ENCODE measurements at places on chromosomes 7 and 10.

DNA sequence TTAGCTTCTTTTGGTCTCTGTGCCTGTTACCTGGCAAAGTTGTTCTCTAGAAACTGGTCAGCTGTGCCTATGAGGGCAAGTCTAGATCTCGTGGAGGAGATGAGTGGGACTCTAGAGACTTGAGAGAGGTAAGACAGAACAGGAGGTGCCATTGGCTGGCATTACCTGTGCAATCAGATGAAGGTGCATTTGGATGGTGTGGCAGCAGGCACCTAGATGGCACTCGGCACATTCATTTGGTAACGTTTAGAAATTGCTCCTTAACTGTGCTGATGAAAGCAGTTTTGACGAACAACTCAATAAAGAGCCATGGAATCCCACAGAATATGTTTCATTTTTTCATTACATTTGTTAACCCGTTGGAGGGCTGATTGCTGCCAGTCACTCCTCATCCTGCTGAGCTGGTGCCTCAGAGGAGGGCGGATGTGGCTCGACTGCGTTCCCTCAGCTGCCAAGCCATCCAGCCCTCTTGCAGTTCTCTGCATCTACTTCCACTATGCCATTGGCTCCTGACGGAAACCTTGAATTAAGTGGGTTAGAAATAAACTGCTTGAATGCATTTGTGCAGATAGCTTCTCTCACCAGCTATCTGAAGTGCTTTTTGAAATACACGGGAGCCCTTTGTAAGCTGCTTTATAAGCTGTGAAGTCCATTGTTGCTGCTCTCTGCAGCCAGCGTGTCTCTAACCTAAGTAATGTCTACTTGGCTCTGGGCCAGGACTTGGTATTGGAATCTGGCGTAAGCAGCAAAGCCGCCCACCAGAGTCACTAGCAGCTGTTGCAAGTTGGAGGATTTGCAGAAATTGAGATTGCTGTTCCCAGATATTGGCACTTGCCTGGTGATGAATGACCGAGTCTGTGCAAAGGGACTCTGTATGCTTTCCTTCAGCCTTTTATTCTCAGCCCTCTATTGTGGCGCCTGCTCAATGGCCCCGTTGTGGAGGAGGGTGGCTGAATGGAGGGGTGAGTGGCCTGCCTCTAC is 87.4 kb downstream of the LRRC4 start:
- no peaks in the 10 kb centered on the region for H3K36me3 ChIP-seq
- H3K27me3 ChIP-seq, result no peaks in the 10 kb centered on the region
- H3K4me3 ChIP-seq, result no peak overlapping the region
- DNase-seq, result no peak
- H3K4me1 ChIP-seq, result peaks cover 5% of the 10 kb centered on the region
- no peak overlapping the region for H3K27ac ChIP-seq

DNA sequence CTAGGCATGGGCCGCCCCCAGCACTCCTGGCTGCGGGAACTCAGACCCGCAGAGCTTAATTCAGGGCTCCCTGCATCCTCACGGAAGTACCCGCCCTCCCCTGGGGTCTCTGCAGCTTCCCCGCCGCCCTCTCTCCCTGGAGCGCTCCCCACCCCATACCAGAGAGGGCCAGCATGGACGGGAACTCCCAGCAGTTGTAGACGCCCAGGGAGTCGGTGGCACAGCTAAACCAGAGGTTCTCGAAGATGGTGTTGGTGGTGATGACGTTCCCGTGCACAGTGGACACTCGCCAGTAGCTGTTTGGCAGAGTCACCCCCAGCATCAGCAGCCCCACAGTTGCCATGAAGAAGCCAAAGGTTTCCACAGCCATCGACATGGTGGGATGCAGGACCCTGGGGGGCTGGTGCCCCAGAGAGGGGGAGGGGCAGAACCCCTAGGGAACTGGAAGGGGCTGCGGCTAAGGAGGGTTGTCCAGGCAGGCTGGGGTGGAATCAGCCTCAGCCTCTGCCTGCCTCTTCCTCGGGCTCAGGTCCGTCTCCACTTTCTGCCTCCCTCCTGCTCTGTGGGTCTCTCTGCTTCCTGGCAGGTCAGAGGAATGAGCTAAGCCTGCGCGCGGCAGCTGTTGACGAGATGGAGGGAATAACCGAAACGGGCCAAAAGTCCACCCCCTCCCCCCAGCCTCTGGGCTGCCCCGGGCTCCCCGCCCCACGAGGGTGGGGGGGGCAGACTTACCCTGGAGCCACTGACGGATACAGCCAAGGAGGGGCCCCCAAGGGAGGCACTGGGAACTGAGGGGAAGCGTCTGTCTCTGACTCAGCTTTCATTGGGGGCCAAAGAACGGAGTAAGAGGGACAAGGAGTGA is at the start of gene CLDN15:
Gene CLDN15 (minus strand): TSS at position 597 of the 862 bp plus-strand sequence. CDS start 221 bp downstream, at position 376.
- H3K4me3 ChIP-seq, result peak within 1 kb of the TSS; percentile 47
- peaks cover 58% of the 10 kb centered on the region for H3K4me1 ChIP-seq
- peaks cover 26% of the 10 kb centered on the region for H3K36me3 ChIP-seq
- H3K27me3 ChIP-seq, result no peaks in the 10 kb centered on the region
- H3K27ac ChIP-seq, result peak within 1 kb of the TSS; percentile 87

DNA sequence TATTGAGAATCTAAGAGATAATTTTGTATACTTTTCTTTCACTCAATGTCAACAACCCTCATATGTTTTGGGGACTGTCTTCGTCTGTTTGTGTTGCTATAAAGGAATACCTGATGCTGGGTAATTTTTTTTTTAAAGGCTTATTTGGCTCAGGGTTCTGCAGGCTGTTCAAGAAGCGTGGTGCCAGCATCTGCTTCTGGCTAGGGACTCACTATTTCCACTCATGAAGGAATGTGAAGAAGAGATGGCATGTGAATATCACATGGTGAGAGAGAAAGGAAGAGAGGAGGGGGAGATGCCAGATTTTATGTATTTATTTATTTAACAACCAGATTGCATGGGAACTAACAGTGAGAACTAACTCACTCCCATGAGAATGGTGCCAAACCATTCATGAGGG is 827.4 kb upstream of the PHF14 start:
- DNase-seq, result no peak
- H3K4me1 ChIP-seq, result no peaks in the 10 kb centered on the region
- H3K27ac ChIP-seq, result no peak overlapping the region
- no peak overlapping the region for H3K4me3 ChIP-seq
- H3K27me3 ChIP-seq, result no peaks in the 10 kb centered on the region

- no peak overlapping the region for H3K27ac ChIP-seq
- peaks cover 100% of the 10 kb centered on the region for H3K27me3 ChIP-seq
- H3K4me3 ChIP-seq, result no peak overlapping the region
- no peak for DNase-seq
- H3K36me3 ChIP-seq, result no peaks in the 10 kb centered on the region
- H3K4me1 ChIP-seq, result no peaks in the 10 kb centered on the region
Observed at GRCh38 chr10:133100706-133101415, 13.1 kb downstream of the ADGRA1 start.

GRCh38 chr10:5584895-5585516 is 60.2 kb downstream of the CALML3 start:
- H3K4me1 ChIP-seq, result peaks cover 47% of the 10 kb centered on the region
- no peak overlapping the region for H3K27ac ChIP-seq
- no peak overlapping the region for H3K4me3 ChIP-seq
- H3K27me3 ChIP-seq, result peaks cover 50% of the 10 kb centered on the region
- DNase-seq, result no peak

- no peak overlapping the region for H3K4me3 ChIP-seq
- H3K36me3 ChIP-seq, result no peaks in the 10 kb centered on the region
- DNase-seq, result no peak
Observed at GRCh38 chr10:2748287-2748686, 319.1 kb upstream of the PFKP start.

DNA sequence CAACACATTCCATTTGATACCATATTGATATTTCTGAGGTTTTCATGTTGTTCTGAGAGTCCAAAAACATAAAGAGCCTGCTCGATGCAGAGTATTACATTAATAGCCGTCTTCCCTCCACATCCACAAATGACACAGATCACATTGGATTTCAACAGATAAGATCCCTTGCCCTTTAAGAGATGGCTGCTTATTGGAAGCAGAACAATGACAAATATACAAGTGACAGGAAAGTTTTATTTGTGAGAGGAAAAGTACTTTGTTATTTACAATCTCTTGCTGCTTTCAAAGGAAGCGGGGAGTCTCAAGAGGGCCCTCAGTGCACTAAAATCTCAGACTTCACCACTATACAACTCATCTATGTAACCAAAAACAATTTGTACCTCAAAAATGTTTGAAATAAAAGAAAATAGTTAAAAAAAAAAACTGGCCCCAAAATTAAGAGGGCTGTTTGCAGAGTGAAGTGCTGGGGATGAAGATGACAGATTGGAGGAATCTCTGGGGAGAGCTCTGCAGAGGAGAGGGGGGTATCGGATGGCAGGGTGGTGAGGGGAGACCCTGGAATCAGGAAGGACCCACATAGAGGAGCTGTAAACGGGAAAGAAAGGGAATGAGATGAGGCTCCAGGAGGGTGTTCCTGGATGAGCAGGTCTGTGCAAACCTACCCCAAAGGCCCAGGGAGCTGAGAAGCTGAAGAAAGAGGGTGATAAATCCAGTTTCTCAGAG is 42.5 kb upstream of the ZNF438 start:
- no peaks in the 10 kb centered on the region for H3K27me3 ChIP-seq
- H3K36me3 ChIP-seq, result no peaks in the 10 kb centered on the region
- peaks cover 52% of the 10 kb centered on the region for H3K4me1 ChIP-seq

GRCh38 chr7:2016761-2017480 is 215.8 kb downstream of the MAD1L1 start:
- no peaks in the 10 kb centered on the region for H3K27me3 ChIP-seq
- H3K27ac ChIP-seq, result no peak overlapping the region
- H3K4me1 ChIP-seq, result peaks cover 33% of the 10 kb centered on the region
- DNase-seq, result peak; percentile 9

GRCh38 chr10:52965938-52966401 is 193.4 kb upstream of the MBL2 start:
- H3K36me3 ChIP-seq, result no peaks in the 10 kb centered on the region
- H3K27me3 ChIP-seq, result no peaks in the 10 kb centered on the region
- no peak for DNase-seq
- no peak overlapping the region for H3K27ac ChIP-seq
- H3K4me3 ChIP-seq, result no peak overlapping the region
- H3K4me1 ChIP-seq, result no peaks in the 10 kb centered on the region
